SJSA1 (cell line): ENCODE measurements at places on chromosomes 2 and 18.
A peak's percentile ranks its signal among the peaks of the same experiment; 100 is the strongest.

GRCh38 chr2:44777036-44777435 is 164.5 kb upstream of the SIX3 start:
- DNase-seq = no peak

- no peak for DNase-seq
Measured at GRCh38 chr2:43370705-43371104, 144.3 kb upstream of the ZFP36L2 start.

DNA sequence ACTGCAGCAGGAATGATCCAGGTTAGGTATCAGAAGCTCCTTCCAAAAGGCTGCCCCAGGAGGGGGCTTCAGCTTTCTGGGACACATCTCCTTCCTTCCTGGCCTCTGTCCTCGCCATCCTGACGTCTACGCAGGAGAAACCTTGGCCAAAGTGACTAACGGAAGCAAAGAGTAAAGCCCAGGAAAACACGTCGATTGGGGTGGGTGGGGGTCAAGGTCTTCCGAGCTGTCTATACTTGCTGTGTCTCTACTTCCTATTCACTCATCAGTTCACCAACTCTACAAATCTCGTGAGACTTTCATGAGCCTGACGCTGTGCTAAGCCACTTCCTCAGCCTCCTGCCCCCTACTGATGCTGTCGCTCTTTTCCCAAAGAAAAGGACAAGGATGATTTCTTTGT is 212.6 kb downstream of the TNS1 start:
- DNase-seq = no peak

- DNase-seq = no peak
Measured at GRCh38 chr2:46656640-46657039, 177.3 kb downstream of the TMEM247 start.

- no peak for DNase-seq
Measured at GRCh38 chr2:219592736-219593135, 4.9 kb upstream of the STK11IP start.

- DNase-seq = no peak
Measured at GRCh38 chr2:121831841-121832240, 76.4 kb downstream of the TSN start.

- peak; percentile 30 for DNase-seq
Measured at GRCh38 chr2:222057347-222058073, 241.3 kb downstream of the PAX3 start.

DNA sequence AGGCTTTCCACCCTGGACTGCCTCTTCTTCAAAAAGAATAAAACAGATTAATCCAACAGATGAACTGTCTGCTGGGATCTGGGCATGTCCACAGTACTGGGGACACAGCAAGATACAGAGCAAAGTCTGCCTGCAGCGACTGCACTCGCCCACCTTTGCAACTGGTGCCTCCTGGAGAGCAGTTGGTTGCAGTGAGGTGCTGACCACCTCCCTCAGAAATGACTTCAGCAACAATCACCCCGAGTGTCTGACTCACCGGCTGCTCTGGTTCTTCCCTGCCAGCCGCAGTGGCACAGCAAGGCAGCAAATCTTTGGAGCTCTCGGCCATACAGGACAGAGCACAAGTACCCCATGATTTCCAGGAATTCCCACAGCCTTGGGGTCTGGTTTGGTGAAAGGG is 179.7 kb downstream of the ANAPC1 start:
- no peak for DNase-seq

DNA sequence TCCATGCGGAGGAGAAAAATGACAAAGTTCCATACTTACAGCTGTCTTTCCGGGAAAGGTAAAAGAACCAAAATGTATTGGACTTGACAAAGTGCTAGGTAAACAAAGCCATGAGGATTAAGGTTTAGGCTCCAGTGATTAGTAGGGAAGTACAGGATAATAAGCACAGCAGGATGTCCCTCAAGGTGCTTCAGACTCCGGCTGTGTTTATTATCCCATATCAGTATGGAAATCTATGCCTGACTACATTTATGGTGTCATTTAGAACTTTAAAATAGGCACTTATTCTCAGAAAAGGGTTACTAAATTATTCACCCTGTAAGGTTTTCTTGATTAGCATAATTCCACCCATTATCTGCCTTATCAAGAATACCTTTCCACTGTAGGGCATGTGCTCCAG is 136.3 kb upstream of the CCDC68 start:
- DNase-seq = no peak

DNA sequence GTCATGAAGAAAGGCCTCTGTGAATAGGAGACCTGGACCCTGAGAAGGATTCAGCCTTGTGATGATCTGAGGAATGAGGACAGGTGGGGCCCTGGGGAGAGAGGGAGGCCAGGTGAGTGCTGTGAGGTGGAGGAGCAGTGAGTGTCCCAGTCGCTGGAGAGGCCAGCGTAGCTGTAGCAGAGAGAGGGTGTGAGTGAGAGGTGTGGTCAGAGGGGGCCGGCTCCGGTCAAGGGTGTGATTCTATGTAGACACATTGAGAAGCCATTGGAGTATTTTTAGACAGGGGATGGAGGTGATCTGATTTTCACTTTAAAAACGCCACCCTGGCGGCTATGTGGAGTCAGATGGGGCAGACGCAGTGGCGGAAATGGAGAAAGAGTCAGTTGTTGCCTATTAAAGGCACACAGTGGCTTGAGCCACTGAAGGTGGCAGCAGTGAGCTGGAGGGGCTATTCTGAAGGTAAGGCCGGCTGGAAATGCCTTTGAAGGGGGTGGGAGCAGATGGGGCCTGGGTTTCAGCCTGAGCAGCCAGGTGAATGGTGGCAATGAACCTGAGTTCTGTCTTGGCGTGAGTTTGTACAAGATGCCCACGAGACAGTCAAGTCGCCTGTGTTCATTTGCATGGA is 55.6 kb downstream of the GREB1 start:
- no peak for DNase-seq

DNA sequence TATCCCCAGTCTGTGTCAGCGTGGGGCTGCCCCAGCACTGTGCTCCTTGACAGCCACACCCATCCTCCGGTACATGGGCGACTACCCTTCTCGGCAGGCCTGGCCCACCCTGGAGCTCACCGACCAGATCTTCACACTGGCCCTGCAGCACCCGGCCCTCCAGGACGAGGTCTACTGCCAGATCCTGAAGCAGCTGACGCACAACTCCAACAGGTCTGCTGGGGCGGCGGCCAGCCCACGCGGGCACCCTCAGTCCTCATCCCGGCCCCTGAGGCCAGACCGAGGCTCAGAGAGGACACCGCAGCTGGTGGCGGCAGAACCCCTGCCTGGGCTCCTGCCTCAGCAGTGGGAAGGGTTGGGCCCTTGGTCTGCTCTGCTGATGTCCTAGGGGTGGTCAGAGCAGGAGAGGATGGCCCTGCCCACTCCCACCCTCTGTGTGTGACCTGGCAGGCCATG is 14.4 kb upstream of the GPR17 start:
- no peak for DNase-seq

- peak; percentile 44 for DNase-seq
Measured at GRCh38 chr18:62485684-62486083, 37.1 kb upstream of the ZCCHC2 start.

- DNase-seq = no peak
Measured at GRCh38 chr2:194619366-194619765, 1037.7 kb upstream of the SLC39A10 start.

GRCh38 chr2:223199531-223200515 is 147.8 kb downstream of the KCNE4 start:
- DNase-seq = no peak

DNA sequence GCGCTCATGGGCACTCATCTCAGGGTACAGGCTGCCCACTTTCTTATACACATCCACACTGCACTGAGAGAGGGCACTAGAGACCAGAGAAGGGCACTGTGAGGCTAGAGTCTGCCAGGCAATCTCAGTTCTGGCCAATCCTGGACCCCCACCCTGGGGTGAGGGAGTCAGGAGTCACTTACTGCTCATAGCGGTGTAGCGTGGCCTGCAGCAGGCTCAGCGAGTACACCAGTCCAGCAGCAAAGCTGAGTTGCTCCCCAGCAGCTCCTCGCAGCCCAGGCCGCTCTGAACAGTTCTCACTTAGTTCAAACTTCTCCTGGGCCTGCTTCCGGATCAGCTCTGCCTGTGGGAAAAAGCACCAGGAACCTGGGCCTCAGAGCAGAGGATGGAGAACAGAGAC is 12.3 kb downstream of the DCTN1 start:
- DNase-seq = no peak

DNA sequence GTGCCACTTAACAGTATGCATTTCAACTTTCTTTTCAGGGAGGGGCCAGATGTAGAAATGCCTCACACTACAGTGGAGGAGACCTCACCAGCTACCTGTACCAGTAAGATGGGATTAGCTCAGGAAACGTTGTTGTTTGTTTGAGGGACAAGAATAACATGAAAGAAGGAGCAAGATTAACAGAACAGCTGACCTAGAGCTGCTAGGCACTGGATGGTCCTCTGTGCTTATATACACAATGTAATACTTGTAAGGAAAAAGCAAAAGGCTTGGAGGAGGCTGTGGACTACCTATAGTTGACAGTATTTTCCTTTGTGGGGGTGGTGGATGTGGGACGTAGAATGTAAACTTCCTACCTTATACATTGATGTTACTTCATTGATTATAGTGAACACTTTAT is 154.4 kb downstream of the FMNL2 start:
- no peak for DNase-seq

- DNase-seq = no peak
Measured at GRCh38 chr2:110861616-110862260, 129.4 kb downstream of the ACOXL start.

- no peak for DNase-seq
Measured at GRCh38 chr2:237507512-237507911, 20.5 kb downstream of the MLPH start.

DNA sequence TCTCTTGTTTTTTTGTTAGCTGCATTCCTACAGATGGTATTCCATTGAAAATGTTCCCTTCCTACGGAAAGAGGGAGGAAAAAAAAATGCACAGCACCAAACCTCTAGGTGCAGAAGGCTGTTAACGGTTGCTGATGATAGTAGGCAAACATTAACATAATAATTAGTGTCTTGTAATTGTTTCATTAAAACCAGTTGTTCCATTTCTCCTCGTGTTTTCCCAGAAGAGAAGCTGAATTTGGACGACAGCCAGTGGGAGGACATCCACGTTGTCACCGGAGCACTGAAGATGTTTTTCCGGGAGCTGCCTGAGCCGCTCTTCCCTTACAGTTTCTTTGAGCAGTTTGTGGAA is 494.7 kb downstream of the ARHGAP15 start:
- DNase-seq = no peak

- no peak for DNase-seq
Measured at GRCh38 chr2:70830366-70830765, 5.2 kb downstream of the CD207 start.

DNA sequence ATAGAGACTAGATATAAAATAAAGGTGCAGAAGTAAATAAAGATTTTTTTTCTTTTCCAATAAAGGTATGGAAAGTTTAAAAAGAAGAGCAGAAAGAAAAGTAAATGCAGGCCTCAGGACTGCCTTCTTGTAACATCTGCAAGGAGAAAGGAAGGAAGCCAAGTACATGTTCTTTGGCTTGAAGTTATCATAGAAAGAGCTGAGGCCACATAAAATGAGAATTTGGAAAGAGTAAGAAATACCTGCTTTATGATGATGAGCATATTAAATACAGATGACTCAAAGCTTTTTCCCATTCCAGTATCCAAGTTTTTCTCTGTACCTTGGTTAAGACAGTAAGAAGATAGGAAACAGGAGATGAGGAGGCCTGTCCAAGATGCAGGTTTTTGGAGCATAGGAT is 25.3 kb upstream of the UBE2E3 start:
- DNase-seq = no peak

GRCh38 chr18:32091325-32091723 is 350 bp upstream of the RNF138 start:
- no peak for DNase-seq

- DNase-seq = no peak
Measured at GRCh38 chr2:98854682-98855081, 81.3 kb downstream of the CRACDL start.

GRCh38 chr18:26342646-26343045 is 116.4 kb downstream of the TAF4B start:
- DNase-seq = no peak
